Mesenchymal stem cell (in vitro differentiated cells and primary cell): ENCODE measurements at places on chromosomes 5 and 9.

GRCh38 chr5:123558762-123559433 is 46.9 kb downstream of the CSNK1G3 start:
- no peak for DNase-seq
- no peaks in the 10 kb centered on the region for H3K4me1 ChIP-seq
- no peak overlapping the region for H3K4me3 ChIP-seq
- H3K27me3 ChIP-seq = no peaks in the 10 kb centered on the region
- H3K27ac ChIP-seq = no peak overlapping the region

- no peaks in the 10 kb centered on the region for H3K4me1 ChIP-seq
- no peaks in the 10 kb centered on the region for H3K36me3 ChIP-seq
- H3K4me3 ChIP-seq = no peak overlapping the region
- no peaks in the 10 kb centered on the region for H3K27me3 ChIP-seq
These were observed 101.4 kb downstream of the ATG10 start for GRCh38 chr5:82073179-82073578.

DNA sequence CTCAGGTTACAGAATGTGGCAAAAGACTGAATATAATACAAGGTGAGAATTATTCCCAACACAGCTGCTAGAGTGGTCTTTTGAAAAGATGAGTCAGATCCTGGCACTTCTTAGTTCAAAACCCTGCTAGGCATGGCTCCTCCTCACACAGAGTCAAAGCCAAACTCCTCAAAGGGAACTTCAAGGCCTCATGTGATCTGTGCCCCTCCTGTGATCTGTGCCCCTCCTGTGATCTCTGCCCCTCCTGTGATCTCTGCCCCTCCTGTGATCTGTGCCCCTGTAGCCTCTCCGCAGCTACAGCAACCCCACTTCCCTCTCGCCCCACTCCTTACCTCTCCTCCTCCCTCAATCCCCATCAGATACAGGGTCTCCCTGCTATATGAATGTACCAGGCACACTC is 525.5 kb upstream of the CCNG1 start:
- no peaks in the 10 kb centered on the region for H3K4me1 ChIP-seq
- H3K27ac ChIP-seq = no peak overlapping the region
- no peaks in the 10 kb centered on the region for H3K27me3 ChIP-seq
- DNase-seq = no peak

DNA sequence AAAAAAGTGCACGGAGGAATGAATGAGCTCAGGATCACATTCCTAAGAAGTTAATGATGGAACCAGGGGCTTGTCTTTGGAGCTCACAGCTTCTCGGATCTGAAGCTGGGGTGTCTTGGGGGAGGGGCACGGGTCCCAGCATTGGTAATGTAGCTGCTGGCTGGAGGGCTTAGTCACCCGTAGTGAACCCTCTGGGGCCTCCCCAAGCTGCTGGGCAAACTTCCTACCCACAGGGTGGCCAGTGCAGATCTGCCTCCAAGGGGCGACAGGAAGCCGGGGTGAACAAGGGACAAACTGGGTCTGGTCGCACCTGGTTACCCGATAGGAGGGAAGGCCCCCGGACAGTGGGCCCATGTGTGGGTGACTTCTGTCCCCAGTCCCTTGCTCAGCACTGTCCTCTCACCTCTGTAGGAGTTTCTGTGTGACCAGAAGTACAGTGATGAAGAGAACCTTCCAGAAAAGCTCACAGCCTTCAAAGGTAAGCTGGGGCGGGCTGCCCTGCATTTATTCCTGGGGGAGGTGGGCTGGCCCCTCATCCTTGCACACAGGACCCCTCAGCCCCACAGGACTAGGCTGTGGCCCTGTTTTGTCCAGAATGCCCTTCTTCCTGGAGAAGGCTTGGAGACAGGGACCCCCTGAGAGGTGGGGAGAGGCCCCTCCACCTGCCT is 14.1 kb upstream of the NUP214 start:
- peak overlapping the region; percentile 64 for H3K4me3 ChIP-seq
- H3K27me3 ChIP-seq = no peaks in the 10 kb centered on the region
- peaks cover 28% of the 10 kb centered on the region for H3K4me1 ChIP-seq
- no peaks in the 10 kb centered on the region for H3K36me3 ChIP-seq
- H3K27ac ChIP-seq = peak overlapping the region; percentile 93

DNA sequence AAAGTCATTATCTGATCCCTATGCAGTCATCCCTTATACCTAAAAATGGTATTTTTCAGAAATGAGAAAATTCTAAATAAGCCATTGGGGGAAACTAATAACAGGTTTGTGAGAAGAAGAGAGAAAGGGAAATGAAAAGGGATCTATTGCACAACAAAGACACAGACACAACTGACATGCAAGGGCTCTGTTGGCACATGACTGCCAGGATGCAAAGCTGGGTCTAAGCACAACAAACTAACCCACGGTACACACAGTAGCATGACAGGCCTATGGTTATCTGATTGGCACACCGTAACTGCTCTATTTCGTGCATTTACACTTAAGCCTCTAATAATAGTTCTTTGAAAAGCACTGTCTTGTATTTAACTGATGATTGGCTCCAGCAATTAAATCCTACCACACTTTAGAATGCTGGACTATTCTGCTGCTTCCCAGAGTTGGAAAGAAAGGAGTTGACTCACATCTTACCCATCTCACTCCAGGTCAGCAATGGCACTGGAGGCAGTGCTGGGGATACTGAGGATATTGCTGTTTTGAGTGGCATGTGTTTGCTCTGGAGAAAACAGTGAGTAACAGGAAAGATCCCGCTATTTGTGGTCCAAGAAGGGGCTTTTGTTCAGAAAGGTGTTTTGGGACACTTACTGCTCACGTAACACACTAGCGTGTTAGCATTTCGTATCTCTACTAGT is 328.3 kb downstream of the GLIS3 start:
- H3K4me3 ChIP-seq = no peak overlapping the region
- H3K36me3 ChIP-seq = no peaks in the 10 kb centered on the region
- no peaks in the 10 kb centered on the region for H3K27me3 ChIP-seq
- no peak overlapping the region for H3K27ac ChIP-seq
- no peak for DNase-seq
- H3K4me1 ChIP-seq = no peaks in the 10 kb centered on the region

DNA sequence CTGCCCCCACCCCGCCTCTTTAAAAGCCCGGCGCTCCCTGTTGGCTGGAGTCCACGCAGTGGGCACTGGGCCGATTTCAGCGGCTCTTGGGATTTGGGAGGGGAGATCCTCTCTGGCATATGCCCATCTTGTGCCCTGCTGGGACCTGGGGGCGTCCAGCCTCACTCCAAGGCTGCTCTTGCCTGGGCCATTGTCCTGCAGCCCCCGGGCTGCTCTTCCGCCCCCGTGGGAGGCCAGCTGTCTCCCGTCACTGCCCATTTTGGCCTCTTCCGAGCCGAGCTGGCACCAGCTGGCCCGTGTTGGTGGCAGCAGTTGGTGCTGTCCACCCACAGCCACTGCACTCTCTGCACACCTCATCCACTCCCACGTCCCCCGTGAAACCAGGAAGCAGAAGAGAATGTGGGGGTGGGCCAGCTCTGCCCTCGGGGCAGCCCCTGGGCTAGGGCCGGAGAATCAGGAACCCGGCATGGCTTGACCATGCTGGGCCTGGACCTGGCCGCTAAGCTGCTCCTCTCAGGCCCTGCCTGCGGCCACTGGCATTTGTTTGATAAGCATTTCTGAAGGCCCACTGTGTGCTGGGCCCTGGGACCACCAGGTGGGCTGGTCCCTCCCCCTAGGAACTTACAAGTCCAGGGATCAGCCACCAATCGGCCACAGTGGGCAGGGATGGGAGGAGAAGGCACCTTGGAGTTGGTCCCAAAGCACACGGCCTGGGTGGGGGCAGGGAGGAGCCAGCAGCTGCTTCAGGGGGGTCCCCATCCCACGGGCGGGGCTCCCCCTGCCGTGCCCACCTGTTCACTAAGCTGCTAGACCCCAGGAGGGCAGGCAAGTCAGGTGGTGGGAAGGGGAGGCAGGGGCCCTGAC is 2.2 kb downstream of the C8G start:
- no peaks in the 10 kb centered on the region for H3K27me3 ChIP-seq
- no peak overlapping the region for H3K27ac ChIP-seq
- peak overlapping the region; percentile 30 for H3K4me3 ChIP-seq
- H3K4me1 ChIP-seq = peaks cover 39% of the 10 kb centered on the region
- DNase-seq = no peak

DNA sequence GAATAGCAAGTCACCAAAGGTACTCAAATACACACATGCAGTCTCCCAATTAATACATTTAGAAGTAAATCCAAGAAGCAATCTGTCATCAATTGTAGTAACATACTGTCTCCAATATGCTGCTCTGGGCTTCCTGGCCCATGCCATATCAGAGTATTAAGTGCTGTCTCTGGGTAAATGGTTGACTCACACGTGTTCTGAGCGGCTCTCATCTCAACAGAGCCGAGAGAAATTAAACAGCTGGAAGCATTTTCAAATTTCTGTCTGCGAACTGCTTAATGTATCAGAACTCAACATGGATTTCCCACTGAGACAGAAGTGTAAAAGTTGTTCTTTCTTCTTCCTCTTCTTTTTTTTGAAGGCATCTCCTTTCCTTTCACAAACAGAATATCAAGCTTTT is 247.3 kb upstream of the TAS2R1 start:
- H3K4me1 ChIP-seq = no peaks in the 10 kb centered on the region
- DNase-seq = no peak
